Activated gamma-delta T cell treated with Interleukin-2 at 50 U/mL for 16 hours (primary cell): ENCODE measurements at places on chromosomes 1 and 21.

- DNase-seq, result no peak
Observed at GRCh38 chr1:76291737-76292136, 217.2 kb downstream of the ST6GALNAC3 start.

DNA sequence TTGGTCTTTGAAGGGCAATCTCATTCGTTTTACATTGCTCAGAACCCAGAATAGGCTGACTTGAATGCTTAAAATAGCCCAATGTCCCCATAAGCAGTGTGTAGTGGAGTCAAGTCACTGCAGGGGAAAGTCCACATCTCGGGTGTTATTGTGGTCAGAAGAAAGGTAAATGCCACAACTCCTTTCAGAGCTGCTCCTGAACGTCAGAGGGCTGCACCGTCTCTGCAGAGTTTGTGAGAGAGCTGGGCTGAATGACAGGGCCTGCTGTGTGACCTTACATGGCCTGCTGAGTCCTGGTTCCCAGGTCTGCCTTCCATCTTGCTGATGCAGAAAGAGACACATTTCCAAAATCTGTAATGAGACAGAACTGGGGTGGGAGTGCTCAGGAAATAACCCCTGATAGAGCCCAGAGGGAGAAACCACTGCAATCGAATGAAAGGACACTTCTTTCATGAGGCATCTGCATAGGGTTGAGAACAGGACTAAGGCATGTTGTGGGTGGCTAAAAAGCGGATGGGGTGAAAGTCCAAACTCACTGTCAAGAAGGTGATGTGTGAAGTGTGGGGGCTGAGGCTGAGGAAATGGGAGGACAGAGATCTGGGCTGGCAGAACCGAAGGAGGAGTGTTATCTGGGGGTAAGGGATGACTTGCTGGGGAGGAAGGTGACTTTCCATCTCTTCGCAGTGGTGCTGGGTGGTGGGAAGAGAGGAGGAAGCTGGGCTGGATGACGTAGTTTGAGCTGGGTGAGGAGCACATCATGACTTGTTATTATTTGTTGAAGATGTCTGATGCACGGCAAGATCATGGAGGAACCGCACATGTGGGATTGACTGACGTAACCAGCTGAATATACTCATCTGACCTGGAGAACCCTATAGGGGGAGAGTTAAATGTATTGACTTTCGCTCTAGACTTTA, 33.7 kb downstream of the XCL2 start:
- peak; percentile 33 for DNase-seq

DNA sequence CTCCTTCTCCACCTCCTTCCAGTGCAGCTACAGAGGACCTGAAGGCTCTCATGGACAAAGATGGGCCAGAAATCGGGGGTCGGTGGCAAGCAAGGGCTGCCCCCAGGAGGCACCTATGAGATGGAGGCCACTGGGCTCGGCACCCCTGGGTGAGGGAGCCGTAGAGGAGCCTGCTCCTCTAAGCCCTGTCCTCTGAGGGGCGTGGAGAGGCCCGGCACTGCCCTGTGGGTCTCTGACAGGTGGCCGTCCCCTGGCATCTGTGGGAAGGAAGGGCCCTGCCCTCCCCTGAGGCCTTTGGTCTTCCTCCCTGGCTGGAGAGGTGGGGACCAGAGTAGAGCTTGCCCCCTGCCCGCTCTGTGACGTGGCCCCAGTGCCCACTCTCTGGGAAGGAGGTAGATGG, 30.9 kb downstream of the PRDM16 start:
- DNase-seq, result no peak

- DNase-seq, result no peak
Observed at GRCh38 chr1:214933375-214933774, 149.2 kb upstream of the KCNK2 start.

GRCh38 chr1:66489151-66489550, 44.8 kb upstream of the SGIP1 start:
- no peak for DNase-seq

DNA sequence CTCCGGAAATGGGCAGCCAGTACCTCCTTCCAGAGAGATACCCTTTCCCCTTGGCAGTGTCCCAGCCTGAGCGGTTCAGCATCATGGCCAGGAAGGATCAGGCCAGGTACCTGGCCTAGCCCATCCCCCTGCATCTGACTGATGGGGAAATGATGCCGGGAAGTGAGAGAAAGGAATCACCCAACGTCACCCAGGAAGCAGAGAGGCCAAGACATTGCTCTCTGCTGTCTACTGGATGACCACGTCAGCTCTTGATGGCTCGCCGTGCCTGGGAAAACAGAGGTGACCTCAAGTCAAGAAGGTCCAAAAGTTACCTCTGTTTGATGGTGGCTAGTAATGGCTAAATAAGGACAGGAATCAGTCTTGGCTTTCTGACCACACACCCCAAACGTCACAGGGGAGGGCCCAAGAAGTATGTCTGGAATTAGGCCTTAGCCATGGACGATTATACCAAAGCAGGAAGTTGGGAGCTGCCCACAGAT, 79.0 kb downstream of the MRPL37 start:
- no peak for DNase-seq

DNA sequence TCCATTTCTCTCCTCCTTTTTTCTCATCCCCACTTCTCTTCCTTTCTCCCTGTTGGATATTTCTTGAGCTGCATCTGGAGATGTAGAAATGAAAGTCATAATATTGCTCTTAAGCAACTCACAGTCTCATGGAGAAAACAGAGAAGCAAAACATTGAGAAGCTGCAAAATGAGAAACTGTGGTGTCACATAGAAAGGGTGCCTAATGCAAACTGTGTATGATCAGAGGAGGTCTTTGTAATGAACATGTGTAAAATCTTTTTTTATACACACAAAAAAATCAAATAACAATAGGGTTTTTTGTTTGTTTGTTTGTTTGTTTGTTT, 11.8 kb upstream of the SLAMF7 start:
- no peak for DNase-seq

GRCh38 chr1:21537932-21538630, 28.9 kb downstream of the ALPL start:
- DNase-seq, result no peak

DNA sequence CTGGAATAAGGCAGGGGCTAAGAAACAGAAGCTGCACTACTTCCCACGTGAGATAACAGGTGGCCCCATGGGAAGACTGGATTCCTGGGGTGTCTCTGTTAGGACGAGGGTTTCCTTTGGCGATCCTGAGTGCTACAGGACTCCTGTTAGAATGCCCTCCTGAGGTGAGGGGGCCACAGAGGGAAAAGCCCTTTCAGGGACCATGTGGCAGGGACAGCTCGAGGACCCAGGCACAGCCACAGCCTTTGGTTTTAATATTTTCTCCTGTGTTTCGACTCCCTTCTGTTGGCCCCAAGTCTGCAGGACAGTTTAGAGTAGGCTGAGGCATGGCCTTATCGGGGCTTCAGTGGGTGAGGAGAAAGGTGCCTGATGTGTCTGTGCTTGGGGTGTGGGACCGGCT, 12.6 kb downstream of the TTC39A start:
- DNase-seq, result no peak

GRCh38 chr1:33626801-33627200, 154.4 kb downstream of the ZSCAN20 start:
- no peak for DNase-seq

DNA sequence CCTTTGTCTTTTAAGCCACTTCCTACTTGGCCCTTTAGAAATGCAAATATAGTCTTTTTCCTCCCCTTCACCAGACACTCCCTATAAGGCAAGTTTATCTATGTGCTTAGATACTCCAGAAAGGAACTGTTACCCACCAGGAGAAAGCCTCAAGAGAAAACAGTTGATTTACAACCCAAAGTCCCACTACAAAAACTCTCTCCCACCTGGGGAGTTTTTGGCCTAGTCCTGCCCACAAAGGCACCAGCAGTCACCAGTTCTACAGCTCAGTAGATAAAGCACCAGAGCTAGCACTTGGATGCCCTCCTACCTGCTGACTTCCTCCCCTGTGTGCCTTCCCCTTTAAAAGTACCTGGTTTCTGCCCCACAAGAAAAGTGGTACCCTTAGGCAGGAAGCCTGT, 27.7 kb upstream of the HAO2 start:
- no peak for DNase-seq

DNA sequence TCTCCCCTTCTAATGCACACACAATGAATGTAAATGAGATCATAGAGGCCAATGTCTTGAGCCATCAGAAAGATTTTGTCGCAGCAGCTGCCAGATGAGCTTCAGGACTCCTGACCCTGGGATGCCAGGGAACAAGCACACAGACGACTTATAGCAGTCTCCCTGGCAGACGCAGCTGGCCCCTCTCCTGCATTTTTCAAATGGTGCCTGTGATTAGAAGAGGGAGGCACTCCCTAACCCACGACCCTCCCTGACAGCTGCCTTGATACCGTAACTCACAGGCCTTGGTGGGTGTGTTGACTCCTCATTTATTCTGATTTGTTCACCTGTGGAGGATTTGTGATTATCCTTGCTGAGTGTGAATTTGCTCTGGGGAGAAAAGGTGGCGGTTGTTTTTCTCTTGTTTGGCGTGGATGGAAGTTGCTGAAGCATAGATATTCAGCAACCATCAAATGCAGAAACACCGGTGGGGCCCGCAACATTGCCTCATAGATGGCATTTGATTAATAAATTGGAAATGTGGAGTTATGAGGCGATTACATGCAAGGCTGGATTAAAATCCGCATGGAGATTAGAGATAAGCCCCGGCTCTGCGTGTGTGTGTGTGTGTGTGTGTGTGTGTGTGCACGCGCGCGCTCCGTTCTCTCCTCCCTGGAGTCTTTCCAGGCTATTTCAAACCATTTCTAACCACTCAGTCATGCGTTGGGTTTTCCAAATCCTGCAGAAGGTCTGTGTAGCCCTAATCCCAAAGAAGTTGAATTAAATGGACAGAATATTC, 2.1 kb upstream of the RD3 start:
- DNase-seq, result no peak

GRCh38 chr1:96365596-96366390, 355.8 kb upstream of the PTBP2 start:
- no peak for DNase-seq

GRCh38 chr1:55965981-55966461, 613.3 kb downstream of the PLPP3 start:
- no peak for DNase-seq

DNA sequence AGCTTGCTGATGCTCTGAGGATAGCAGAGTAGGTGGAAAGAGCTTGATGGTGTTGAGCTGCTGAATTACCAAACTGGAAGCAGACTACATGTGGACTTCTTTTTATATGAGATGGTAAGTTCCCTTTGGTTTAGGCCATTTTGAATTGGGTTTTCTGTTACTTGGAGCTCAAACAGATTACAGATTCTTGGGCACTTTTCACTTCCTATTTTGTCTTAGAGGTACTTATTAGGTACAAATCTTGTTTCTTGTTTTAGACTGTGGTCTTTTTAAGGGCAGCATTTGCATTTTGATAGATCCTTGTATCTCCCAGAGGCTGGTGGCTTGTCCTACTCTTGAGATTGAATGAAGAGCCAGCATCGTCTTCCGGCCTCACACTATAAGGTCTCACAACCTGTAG, 70.2 kb downstream of the GADD45A start:
- DNase-seq, result no peak

GRCh38 chr1:37441490-37441889, 32.9 kb upstream of the ZC3H12A start:
- DNase-seq, result no peak

- DNase-seq, result no peak
Observed at GRCh38 chr1:166859597-166859996, 16.5 kb downstream of the TADA1 start.

GRCh38 chr1:198880397-198880796, 241.6 kb downstream of the PTPRC start:
- no peak for DNase-seq

GRCh38 chr1:201783572-201783971, 45.4 kb upstream of the IPO9 start:
- DNase-seq, result no peak

DNA sequence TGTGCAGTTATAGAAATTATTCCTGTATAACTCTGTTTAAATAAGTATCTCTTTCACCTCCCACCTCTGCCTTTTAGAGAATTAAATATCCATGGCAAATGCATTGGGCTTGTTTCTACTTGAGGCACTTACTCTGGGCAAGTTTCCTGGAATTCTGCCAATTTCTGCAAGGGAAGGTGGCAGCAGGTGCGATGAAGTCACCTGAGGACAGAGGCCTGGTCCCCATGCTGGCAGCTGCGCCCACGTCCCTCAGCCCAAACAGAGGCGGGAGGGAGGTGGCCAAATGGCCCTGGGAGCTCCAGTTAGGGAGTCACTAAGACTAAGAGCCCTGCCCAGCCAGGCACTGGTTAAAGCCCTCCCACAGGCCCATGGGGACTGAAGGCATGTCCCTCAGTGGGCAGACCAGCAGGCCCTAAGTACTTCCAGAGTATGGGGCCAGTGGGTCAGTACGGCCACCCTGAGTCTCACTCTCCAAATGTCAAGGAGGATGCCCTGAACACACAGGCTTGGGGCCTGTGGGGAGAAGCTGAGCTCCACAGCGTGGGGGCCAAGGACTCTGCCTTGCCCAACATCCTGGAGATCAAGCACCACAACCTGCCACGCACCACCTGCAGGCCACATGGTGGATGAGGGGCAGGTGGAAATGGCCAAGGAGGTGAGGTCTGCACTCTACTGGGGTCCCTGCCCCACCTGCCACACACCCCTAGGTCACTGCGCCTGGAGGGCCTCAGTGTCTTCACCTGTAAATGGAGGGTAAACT, 19.4 kb downstream of the ACOT7 start:
- DNase-seq, result no peak

GRCh38 chr1:60055336-60055735, 18.2 kb downstream of the C1orf87 start:
- no peak for DNase-seq

- no peak for DNase-seq
Observed at GRCh38 chr1:10830961-10831668, 34.7 kb upstream of the CASZ1 start.

- DNase-seq, result no peak
Observed at GRCh38 chr1:207139616-207140015, 35.6 kb downstream of the C4BPA start.

GRCh38 chr1:185393815-185394214, 76.8 kb upstream of the IVNS1ABP start:
- no peak for DNase-seq

DNA sequence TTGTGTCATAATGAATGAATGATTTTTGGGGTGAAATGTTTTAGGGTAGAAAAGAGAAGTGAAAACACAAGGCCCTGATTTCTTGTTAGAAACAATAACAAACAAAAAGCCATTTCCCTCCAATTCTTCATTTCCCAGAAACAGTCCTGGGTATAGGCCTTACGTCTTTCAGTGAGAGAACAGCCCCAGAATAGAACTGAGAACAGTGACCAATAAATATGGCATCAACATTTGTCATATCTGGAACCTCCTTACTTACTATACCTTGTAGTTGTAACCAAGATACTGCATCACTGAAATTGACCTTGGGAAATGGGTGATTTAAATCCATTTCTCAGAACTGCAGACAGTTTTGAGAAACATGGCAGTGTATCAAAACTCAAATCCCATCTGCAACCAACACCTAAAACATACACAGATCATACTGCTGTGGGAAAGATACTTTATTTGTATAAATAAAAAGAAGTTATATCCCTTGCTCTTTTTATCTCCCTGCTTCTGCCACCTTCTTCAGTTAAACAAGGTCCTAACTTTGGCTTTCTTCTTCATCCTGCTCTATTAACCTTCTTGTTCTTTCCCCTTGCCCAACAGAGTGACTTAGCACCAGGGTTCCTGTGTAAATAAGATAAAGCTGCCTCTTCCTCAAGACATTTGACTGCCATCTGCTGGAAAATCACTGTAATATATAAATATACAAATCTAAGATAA, 19.5 kb downstream of the XKR8 start:
- no peak for DNase-seq
